ENCODE measurements at places on chromosomes 11 and 22. TPM values are rescaled to one million over a fixed set of nuclear protein-coding genes. Genes with fewer than 3 reads are reported as not detected.

The ACRV1 gene
- total RNA-seq, result not detected

The GAL3ST1 gene
- 11.2 TPM for total RNA-seq

The RIMBP3B gene
- 0.62 TPM for total RNA-seq

The CTSF gene
- total RNA-seq, result 4.9 TPM

The MIAT gene
- 58.2 TPM for total RNA-seq

DNA sequence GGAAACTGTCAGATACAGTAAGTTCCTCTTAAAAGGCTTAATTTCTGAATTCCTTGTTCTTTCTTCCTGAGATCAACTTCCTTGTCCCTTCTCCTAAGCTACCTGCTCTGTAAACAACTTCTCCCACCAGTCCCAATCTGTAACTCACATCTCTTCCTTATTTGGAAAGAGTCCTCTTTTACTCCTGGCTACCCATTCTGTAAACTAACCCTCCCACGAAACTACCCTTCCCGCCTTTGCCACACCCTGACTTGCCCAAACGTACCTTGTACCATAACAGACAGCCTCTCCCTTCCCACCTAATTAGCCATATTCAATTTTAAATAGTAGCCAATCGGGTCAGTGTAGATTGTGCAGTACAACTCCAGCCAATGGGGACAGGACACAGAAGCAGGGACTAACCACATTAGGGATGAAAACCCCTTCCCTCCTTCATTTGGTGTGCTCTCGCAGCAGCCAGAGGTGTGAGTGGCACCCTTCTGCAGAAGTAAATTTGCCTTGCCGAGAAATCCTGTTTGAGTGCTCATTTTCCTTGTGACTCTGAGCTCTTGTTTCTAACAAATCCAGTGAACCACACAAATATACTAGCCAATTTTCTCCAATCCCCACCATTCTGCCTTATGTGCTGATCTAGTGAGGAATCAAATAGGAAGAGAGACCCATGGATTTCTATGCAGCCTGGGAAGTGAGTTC lies 49.5 kb downstream of the ZNF280B start:
- peaks cover 10% of the 10 kb centered on the region for H3K4me1 ChIP-seq
- no peak overlapping the region for H3K4me3 ChIP-seq
- peaks cover 100% of the 10 kb centered on the region for H3K27me3 ChIP-seq
- H3K27ac ChIP-seq, result no peak overlapping the region
- no peak for DNase-seq
- peaks cover 18% of the 10 kb centered on the region for H3K36me3 ChIP-seq

DNA sequence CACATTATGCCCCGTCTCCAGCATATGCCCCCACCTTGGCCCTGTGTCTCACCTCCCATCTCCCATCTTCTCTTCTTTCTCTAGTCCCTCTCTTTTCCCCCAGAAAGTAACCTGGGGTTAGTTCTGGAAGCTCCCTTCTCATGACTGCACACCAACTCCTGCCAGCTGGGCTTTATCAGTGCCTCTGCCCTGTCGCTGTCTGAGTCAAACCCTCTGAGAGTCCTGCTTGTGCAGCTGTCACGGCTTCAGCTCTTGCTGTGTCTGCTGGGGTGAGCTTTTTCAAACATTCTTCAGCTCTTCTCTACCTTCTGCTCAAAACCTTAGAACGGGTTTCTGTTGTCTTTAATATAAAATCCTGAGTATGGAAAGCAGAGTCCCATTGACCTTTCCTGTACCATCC lies 304.5 kb upstream of the B3GAT1 start:
- H3K4me1 ChIP-seq, result no peaks in the 10 kb centered on the region
- DNase-seq, result no peak
- H3K36me3 ChIP-seq, result no peaks in the 10 kb centered on the region
- no peak overlapping the region for H3K27ac ChIP-seq

GRCh38 chr11:124807201-124807600 lies 7.0 kb upstream of the MSANTD2 start:
- no peaks in the 10 kb centered on the region for H3K27me3 ChIP-seq
- no peak overlapping the region for H3K4me3 ChIP-seq
- DNase-seq, result no peak
- no peaks in the 10 kb centered on the region for H3K4me1 ChIP-seq
- no peak overlapping the region for H3K27ac ChIP-seq
- peaks cover 10% of the 10 kb centered on the region for H3K36me3 ChIP-seq

DNA sequence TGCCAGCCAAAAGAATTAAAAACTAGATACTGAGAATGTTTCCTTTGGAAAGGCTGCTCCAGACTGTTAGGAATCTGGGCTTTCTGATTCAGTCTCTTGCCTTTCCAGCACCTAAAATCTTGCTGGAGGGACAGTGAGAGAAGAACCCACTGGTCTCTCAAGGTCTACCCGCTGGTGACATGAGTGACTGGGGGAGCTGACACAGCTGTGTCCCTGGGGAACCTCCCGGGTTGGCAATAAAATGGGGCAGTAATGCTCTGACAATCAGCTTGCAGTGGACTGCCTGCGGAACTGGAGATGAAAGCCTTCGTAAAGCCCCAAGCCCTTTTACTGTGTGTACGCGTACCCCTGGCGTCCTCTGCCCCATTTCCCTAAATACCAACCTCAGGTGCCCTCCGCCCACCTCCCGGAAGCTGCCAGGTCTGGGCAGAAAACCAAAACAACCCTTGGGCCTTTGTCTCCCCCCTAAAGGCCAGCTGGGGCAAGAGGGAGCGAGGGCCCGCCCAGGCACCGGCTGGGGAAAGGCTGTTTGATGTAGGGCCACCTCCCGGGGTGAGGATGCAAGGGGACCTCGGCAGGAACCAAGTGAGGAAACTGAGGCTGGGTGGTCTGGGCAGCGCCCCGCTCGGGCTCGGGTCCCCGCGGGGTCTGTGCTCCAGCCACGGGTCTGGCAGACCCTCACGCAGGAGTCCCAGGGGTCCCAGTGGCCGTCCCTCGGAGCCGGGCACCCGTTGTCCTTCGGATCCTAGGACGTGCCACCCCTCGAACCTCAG lies 741 bp downstream of the CARS1 start:
- no peak overlapping the region for H3K27ac ChIP-seq
- peaks cover 36% of the 10 kb centered on the region for H3K4me1 ChIP-seq
- no peak for DNase-seq
- H3K4me3 ChIP-seq, result peak overlapping the region; percentile 88
- no peaks in the 10 kb centered on the region for H3K27me3 ChIP-seq

DNA sequence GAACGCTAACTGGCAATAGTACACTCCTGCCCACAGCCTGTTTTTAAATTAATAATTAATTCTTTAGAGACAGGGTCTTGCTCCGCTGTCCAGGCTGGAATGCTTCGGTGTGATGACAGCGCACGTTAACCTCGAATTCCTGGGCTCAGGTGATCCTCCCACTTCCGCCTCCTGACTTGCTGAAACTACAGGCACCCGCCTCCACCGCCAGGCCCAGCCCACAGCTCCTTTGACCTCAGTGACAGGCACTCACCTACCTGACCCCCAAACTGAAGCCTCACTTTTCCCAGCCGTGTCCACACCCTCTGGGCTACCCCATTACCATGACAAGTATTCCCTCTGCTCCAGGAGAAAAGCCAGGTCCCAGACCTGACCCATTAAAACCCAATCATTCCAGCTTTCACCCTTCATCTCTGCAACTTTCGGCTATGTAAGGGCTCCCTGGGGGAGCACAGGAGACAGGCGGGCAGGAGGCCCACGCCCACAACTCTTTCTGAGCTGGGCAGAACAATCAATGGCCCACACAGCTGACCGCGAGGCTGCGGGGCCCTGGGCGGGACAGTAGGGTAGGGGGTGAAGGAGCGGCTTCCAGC lies 730 bp downstream of the LMNTD2 start:
- DNase-seq, result peak; percentile 59
- H3K36me3 ChIP-seq, result 0 out of 2 replicates have a peak, but pooled peaks cover 3% of the 10 kb centered on the region
- peak overlapping the region; percentile 88 for H3K27ac ChIP-seq
- peaks cover 20% of the 10 kb centered on the region for H3K4me1 ChIP-seq

DNA sequence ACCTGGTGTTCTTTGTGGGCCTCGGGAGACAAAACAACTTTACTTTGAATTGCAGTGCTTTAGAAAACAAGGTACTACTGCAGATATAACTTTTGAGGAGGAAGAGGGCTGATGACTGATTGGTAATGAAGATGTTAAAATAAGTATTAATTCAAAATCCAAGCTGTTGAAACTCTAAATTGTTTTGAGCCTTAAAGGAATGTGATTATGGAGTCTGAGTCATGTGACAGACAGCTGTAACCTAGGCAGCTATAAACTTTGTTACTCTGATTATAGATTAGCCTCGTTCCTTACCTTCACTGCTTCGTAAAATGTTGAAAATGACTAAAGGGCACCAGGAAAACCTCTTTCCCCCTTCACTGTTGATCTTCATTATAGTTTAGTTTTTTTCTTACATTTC lies 43.4 kb downstream of the MS4A2 start:
- peaks cover 3% of the 10 kb centered on the region for H3K4me1 ChIP-seq
- no peaks in the 10 kb centered on the region for H3K27me3 ChIP-seq
- no peak overlapping the region for H3K27ac ChIP-seq
- no peak for DNase-seq

DNA sequence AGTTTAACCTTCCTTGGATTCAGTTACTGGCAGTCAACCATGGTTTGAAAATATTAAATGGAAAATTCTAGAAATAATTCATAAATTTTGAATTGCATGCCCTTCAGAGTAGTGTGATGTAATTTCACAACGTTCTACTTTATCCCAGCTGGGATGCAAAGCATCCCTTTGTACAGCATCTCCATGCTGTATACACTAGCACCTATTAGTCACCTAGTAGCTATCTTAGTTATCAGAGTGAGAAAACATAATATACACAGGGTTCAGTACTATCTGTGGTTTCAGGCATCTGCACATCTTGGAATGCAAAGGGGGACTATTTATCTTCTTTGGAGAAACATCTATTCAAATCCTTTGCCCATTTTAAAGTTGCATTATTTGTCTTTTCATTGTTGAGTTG lies 30.8 kb downstream of the CBL start:
- DNase-seq, result no peak
- H3K4me3 ChIP-seq, result no peak overlapping the region
- peaks cover 12% of the 10 kb centered on the region for H3K4me1 ChIP-seq

DNA sequence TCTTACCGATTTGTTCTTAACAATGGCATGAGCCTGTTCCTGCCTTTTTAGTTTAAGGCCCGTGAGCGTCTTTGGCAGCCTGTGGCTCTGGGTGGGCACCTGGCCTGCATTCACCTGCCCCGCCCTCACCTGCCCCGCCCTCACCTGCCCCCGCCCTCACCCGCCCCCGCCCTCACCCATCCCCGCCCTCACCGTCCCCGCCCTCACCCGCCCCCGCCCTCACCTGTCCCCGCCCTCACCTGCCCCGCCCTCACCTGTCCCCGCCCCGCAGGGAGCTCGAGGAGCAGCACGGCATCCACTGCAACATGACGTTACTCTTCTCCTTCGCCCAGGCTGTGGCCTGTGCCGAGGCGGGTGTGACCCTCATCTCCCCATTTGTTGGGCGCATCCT lies 14.2 kb downstream of the GATD1 start:
- peaks cover 12% of the 10 kb centered on the region for H3K4me1 ChIP-seq
- peak; percentile 61 for DNase-seq
- no peaks in the 10 kb centered on the region for H3K27me3 ChIP-seq
- H3K36me3 ChIP-seq, result peaks cover 48% of the 10 kb centered on the region
- H3K27ac ChIP-seq, result peak overlapping the region; percentile 91
- no peak overlapping the region for H3K4me3 ChIP-seq

GRCh38 chr11:86244063-86244521 lies 461 bp upstream of the EED start:
- no peak overlapping the region for H3K27ac ChIP-seq
- no peaks in the 10 kb centered on the region for H3K36me3 ChIP-seq

DNA sequence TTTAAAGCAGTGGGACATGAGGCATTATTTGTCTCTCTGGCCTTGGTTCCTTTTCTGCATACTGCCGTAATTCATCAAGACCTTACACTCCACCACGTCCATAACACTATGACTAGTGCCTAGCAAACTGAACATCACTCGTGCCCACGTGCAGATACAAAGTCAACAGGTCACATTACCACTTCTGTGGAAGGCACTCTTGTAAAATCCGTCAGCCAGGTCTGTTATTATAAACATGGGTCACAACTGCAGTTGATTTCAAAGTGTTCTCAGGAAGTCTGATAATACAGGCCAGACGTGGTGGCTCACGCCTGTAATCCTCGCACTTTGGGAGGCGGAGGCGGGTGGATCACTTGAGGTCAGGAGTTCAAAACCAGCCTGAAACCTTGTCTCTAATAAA lies 14.1 kb downstream of the VSIG10L2 start:
- no peak for DNase-seq
- H3K4me3 ChIP-seq, result no peak overlapping the region
- H3K4me1 ChIP-seq, result peaks cover 13% of the 10 kb centered on the region

DNA sequence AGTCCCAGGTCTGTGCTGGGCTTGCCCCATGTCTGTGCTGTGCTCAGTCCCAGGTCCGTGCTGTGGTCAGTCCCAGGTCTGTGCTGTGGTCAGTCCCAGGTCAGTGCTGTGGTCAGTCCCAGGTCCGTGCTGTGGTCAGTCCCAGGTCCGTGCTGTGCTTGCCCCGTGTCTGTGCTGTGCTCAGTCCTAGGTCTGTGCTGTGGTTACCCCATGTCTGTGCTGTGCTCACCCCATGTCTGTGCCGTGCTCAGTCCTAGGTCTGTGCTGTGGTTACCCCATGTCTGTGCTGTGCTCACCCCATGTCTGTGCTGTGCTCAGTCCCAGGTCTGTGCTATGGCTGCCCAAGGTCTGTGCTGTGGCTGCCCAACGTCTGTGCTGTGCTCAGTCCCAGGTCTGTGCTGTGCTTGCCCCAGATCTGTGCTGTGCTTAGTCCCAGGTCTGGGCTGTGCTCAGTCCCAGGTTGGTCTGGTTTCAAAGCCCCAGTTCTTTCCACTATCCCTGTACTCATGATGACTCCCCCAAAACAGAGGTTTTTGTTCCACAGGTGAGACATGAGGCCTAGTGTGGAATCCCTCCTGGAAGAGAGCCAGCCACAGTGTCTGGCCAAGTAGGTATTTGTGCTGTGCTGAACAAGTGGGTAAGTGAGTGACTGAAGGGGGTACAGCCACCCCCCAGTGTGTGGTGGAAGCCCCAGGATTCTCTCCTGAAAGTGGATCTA lies 34.8 kb downstream of the IRAG1 start:
- no peaks in the 10 kb centered on the region for H3K27me3 ChIP-seq
- peak overlapping the region; percentile 36 for H3K27ac ChIP-seq
- no peaks in the 10 kb centered on the region for H3K4me1 ChIP-seq
- no peak for DNase-seq
- no peaks in the 10 kb centered on the region for H3K36me3 ChIP-seq
- no peak overlapping the region for H3K4me3 ChIP-seq

DNA sequence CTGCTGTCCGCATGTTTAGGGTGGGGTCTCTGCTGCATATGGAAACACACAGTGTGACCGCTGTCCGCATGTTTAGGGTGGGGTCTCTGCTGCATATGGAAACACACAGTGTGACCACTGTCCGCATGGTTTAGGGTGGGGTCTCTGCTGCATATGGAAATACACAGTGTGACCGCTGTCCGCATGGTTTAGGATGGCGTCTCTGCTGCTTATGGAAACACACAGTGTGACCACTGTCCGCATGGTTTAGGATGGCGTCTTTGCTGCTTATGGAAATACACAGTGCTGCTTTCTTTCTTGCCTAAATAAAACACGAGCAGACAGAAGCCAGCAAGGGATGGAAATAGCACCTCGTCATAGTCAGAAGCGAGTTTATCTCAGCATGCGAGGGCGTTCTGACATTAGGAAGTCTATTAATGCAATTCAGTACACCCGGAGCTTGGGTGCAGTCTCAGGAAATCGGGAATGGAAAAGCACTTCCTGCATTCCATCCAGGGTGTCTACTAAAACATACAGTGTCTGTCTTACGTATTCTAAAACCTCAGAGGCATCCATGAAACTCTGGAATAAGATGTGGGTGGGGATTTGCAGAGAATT lies 32.6 kb upstream of the TOLLIP start:
- no peak for DNase-seq
- no peaks in the 10 kb centered on the region for H3K27me3 ChIP-seq
- H3K36me3 ChIP-seq, result no peaks in the 10 kb centered on the region
- no peak overlapping the region for H3K4me3 ChIP-seq
